ENCODE measurements at places on chromosomes 12 and 14.

DNA sequence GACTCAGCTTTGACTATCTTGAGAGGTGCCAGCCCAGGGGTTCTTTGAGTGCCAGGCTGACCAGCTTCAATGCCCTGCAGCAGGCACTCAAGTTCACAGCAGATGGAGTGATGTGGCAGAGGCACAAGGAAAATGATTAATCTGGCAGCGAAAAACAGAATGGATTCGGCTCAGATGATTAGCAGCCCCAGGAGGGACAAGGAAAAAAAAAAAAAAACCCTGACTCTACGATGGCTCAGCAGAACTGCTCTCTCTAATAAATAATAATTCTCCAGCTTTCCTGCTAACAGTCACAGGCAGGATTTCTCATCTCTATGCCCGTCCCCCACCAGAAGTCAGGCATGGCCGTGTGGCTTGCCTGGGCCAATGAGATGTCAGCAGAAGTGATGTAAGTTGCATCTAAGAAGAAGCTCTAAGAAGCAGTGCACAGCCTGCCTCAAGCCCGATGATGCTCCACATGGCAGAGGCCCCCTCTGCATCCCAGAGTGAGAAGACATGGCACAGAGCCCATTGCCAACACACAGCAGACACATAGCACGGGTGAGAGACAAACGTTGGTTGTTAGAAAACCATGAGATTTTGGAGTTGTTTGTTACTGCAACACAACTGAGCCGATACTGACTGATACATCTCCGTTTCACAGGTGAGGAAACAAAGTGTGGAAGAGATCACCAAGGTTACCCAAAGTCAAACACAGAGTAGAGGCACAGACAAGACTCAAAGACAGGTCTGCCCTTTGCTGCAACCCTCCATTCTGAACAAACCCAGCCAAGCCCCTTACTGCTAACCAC lies 111.0 kb downstream of the SCARB1 start:
- no peak for DNase-seq
- no peak overlapping the region for H3K4me3 ChIP-seq
- no peak overlapping the region for H3K27ac ChIP-seq
- H3K27me3 ChIP-seq, result peaks cover 71% of the 10 kb centered on the region

- peaks cover 13% of the 10 kb centered on the region for H3K27me3 ChIP-seq
- H3K27ac ChIP-seq, result no peak overlapping the region
- H3K4me1 ChIP-seq, result no peaks in the 10 kb centered on the region
- no peak for DNase-seq
Measured at GRCh38 chr12:5008661-5009060, 35.0 kb upstream of the KCNA5 start.

DNA sequence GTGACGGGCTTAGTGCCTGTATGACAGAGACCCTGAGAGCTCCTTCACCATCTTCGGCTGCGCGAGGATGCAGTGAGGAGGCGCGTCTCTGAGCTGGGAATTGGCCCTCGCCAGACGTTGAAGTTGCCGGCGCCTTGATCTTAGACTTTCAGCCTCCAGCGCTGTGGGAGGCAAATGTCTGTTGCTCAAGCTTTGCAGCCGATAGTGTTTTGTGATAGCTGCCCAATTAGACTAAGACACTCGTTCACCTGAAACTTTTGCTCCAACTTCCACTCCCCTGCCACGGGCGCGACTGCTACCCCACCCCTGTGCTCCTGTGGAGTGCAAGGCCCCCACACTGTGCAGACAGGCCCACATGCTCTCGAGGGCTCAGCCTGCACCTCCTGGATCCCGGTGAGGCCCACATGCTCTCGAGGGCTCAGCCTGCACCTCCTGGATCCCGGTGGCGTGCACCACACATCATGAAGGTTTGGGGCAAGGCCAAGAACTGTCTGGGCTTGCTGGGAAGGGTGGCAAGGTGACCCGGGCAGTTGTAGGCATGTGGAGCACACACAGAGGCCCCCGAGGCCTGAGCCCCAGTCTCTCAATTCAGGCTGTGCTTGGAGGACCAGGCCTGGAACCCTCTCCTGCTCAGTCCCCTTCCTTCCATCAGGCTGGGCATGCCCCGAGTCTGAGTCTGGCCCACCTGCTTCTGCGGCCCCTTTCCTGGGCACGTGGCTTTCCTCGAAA lies 324.6 kb downstream of the TMEM121 start:
- peak overlapping the region; percentile 14 for H3K27ac ChIP-seq
- peaks cover 26% of the 10 kb centered on the region for H3K36me3 ChIP-seq
- DNase-seq, result no peak
- H3K4me1 ChIP-seq, result peaks cover 22% of the 10 kb centered on the region
- H3K27me3 ChIP-seq, result peaks cover 26% of the 10 kb centered on the region

GRCh38 chr12:8987163-8987562 lies 2.2 kb upstream of the KLRG1 start:
- peaks cover 13% of the 10 kb centered on the region for H3K36me3 ChIP-seq
- peaks cover 50% of the 10 kb centered on the region for H3K4me1 ChIP-seq
- H3K27ac ChIP-seq, result peak overlapping the region; percentile 83
- no peaks in the 10 kb centered on the region for H3K27me3 ChIP-seq
- H3K4me3 ChIP-seq, result no peak overlapping the region
